ENCODE measurements at places on chromosomes 1 and 21.

DNA sequence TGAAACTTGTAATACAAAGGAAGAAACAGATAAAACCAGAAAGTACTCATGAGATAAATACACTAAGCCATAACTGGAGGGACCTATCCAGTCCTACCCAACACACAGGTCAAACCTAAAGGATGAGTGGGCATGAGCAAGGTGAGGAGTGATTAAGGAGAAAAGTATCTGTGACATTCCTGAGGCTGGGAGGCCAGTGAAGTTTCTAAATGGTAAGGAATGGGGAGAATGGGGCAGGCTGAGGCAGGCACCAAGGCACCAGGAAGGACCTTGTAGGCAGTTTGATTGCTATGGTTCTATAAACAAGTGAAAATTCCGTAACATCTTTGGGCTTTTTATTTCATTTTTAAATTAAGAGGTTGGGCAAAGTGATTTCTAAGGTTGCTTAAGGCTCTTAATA, 10.4 kb downstream of the DDX59 start:
- DNase-seq, result no peak

GRCh38 chr1:43038232-43038935, 79.7 kb upstream of the SLC2A1 start:
- no peak for DNase-seq

- DNase-seq, result no peak
Measured at GRCh38 chr1:49424782-49425181, 599.0 kb downstream of the AGBL4 start.

DNA sequence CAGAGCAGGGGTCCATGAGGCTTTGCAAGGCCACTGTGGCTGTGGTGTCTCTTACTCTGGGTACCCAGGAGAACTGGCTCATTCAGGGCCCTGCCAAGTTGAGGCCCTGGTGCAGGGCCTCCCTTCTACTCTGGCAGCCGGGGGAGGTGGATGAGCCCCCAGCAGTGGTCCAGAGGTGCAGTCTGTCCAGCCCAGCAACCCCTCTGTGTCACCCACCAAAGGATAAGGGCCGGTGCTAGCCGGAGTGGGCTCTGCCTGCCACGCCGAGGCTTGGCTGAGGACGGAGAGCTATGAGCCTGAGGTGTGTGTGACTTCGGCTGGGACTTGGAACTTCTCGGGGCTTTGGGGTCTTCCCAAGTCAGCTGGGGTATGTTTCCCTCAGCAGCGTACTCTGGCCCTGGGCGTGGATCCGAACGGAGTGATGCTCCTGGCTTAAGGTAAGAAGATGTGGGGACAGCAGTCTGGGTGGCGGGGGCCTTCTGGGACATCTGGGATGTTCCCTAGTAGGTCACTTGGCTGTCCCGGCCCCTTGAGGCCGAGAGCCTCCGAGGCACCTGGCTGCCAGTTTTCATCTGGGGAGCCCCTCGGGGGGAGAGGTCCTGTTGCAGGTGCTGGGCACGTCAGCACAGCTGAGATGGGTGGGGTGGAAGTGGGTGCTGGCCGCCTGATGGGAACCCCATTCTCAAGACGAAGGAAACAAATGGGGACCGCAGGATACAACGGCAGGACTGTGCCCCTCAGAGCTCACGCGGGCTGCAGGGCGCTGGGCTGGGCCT, 25.9 kb downstream of the RUNX3 start:
- DNase-seq, result no peak

GRCh38 chr1:184940226-184940625, 34.1 kb downstream of the NIBAN1 start:
- DNase-seq, result no peak

GRCh38 chr1:29290414-29290985, 54.2 kb downstream of the PTPRU start:
- no peak for DNase-seq

GRCh38 chr21:42028766-42029425, 18.7 kb upstream of the ZBTB21 start:
- DNase-seq, result no peak

GRCh38 chr1:31559715-31560114, 16.6 kb upstream of the TINAGL1 start:
- DNase-seq, result no peak

DNA sequence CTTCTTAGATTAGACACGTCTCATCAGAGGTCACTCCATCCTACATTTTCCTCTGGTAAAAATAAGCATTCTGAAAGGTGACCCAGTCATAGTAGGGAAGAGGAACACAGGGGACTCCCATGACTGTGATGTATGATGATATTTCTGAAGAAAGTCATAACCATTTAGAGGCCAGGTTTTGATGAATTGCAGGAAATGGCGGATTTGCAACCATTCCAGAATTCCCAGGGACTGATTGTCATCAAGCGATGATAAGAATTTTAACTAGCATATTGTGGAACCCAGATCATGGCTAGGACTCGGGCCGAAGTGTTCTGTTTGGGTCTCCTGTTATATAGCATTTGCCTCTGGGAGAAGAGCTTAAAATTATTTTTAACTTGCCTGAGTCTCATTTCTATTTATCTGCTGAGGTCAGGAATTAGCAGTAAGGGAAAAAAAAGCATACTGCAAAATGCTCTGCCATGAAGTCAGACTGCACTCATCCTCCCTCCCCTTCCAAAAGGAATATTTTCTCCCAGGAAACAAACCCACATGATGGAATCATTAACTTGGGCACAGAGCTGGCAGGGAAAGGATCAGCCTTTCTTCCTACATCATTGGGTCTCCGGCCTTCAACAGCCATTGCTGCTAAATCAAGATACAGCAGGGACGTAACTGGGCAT, 286.7 kb downstream of the HLX start:
- DNase-seq, result no peak

DNA sequence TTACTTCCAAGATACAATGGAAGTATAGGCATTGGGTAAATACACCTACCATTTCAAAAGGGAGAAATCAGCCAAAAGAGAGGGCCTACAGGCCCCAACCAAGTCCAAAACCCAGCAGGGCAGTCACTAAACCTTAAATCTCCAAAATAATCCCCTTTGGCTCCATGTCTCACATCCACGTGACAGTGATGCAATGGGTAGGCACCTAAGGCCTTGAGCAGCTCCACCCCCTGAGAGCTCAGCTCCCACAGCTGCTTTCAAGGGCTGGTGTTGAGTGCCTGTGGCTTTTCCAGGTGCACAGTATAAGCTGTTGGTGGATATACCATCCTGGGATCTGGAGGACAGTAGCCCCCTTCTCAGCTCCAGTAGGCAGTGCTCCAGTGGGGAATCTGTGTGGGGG, 72.5 kb downstream of the UROD start:
- DNase-seq, result no peak

DNA sequence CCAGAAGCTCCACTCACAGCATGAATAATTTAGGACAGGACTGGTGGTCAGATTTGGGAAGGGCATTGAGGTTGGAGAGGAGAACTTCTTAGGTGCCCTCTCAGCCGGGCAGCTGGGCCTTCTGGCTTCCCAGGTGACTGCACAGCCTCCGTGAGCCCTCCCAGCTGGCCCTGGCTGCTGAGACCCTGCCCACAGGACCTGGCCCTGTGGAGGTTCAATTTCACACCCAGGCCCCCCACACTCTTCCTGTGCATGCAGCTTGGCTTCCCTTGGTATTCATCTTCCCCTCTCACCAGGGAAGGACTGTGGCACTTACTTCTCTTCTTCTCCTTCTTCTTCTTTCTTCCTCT, 50.6 kb downstream of the NDUFS5 start:
- no peak for DNase-seq

DNA sequence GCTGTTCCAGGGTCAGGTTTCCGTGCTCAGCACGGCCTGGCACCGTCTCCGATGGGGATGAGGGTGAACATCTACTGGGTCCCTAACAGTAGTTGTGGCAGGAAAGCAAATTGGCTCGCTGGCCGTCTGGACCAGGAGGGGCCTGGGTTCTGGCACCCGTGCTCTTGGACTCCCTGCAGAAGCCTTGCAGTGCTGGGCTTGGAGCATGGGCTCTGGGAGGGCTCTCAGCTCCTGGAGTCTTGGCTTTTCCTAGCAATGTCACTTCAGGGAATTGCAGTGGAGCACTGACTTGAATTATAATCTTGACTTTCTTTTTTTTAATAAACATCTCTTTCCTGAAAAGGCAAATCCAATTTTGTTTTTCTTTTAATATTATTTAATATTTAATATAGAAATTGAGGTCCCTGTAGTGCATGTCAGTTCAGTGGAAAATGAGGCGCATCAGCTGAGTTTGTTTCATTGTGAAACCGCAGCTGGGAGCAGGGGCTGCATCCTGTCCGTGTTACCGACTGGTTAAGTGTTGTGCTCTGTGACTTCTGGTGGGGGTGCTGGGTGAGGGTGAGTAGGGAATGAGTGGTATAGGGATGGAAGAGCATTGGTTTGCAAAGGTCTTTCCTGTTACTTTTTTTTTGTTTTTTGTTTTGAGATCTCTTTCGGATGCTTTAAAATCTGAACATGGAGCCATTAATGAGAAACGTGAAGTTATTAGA, 64.1 kb downstream of the PEX14 start:
- DNase-seq, result no peak

DNA sequence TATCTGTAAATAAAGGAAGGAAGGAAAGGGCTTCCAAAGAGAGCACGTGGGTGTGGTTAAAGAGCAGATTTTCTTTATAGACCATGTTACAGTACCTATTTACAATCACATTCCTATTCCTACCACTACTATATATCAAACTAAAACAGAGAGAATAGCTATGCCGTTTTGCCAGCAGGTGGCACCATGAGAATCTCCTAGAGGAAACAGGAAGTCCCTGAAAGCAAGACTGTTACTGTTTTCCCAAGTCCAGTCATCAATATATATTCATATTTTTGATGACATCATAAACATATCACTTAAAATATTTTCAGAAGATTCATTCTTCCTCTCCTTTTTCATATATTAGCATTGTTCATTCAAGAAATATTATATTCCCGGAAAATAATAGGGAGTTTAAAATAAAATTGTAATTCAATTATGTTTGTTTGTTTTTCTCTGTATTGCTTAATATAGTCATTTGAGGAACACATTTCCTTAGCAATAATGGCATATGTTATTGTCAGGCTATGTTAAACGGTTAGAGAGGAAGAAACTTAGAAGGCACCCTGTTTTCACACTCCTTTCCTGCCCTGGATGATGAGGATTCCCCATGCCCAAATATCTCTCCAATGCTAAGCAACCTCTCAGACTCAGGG, 6.6 kb downstream of the CCDC190 start:
- peak; percentile 78 for DNase-seq

- DNase-seq, result peak; percentile 17
Measured at GRCh38 chr21:21969211-21969610, 971.0 kb downstream of the NCAM2 start.

GRCh38 chr1:117436513-117436912, 69.3 kb downstream of the MAN1A2 start:
- DNase-seq, result no peak

- no peak for DNase-seq
Measured at GRCh38 chr1:210213335-210213734, 19.3 kb upstream of the SERTAD4 start.

DNA sequence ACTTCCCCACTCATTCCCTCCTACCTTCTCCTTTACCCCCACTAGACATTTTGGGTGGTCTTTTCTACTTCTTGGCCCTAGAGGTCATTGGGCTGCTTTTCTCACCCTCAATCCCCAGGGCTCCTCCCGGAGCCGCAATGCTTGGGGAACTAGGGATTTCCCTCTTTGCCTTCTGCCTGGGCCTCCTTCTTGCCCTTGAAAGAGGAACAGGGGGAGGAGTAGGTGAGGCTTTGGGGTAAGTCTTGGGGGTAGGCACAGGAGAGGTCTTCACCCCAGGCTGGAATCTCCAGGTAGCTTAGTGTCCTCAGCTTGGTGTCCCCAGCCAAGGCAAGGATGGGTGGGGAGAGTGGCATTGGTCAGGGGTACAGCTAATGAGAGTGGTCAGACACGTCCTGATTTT, 56.2 kb upstream of the EPS8L3 start:
- DNase-seq, result no peak

GRCh38 chr1:77399250-77400086, 117.6 kb downstream of the AK5 start:
- DNase-seq, result peak; percentile 8

DNA sequence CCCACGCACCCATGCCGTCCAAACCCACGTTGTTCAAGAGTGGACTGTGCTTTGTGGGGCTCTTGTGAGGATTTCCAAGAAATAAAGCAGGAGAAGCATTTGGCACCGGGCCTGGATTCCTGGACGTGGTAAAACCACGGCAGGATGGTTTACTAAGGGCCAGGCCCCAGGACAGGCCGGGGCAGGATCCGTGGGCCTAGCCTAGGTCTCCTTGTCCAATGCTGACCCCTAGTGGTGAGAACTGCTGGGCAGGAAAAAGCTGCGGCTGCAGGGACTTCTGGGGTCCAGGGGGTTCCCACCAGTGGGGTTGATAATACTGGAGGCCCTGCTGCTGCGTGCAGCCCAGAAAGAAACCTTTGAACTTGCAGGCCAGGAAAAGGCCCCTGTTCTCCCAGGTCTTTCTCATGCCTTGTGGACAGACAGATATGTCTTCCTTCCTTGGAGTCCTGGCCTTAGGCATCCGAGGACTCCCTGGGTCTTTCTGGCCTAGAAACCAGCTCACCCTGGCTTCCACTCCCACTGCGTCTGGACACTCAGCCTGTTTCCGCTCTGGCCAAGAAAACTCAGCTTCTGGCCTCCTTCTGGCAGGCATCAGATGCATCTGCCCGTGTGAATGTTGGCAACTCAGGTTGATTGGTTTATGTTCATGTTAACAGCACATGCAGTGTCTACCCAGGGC, 106.9 kb upstream of the TMEM51 start:
- DNase-seq, result peak; percentile 44

GRCh38 chr1:30173560-30173959, 549.8 kb downstream of the MATN1 start:
- no peak for DNase-seq

DNA sequence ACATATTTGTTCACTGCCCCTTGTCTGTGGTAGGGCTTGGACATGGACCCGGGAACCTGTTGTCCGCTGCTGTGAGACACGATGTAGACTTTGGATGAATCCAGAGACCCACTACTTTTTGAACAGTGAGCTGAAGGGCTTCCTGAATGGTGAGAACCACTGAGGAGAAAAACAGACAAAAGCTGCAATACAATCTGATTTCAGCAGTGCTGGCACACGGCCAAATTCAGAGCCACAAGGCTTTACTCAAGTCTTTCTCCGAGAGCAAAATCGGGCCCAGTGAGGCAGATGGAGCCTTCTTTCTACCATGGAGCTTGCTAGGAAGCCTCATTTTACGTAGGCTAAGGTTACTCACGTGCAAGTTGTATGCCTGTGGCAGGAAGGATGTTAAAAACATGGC, 197.6 kb downstream of the SIPA1L2 start:
- DNase-seq, result no peak

GRCh38 chr1:212138457-212138856, 102.9 kb downstream of the DTL start:
- no peak for DNase-seq

DNA sequence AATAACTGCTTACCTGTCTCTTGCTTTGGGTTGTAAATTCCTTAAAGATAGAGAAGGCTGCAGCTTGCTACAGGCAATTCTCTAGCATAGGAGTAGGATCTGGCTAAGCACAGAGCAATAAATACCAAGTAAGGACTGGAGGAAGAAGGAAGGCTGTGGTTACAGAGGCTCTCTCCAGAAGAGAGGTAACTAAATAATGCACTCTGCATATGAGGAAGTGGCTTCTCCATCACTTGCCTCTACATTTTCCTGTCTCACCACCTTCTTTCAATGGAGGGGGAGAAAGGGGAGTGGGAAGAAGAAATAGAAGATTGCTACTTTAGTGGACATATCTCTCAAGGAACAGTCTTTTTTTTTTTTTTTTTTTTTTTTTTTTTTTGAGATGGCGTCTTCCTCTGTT, 60.9 kb upstream of the LAX1 start:
- no peak for DNase-seq
